ENCODE measurements at places on chromosomes 1 and 21.
A peak's percentile ranks its signal among the peaks of the same experiment; 100 is the strongest.

GRCh38 chr1:66182026-66182425 is 351.9 kb upstream of the SGIP1 start:
- DNase-seq, result no peak

GRCh38 chr1:207867136-207868109 is 43.5 kb downstream of the CD34 start:
- DNase-seq, result peak; percentile 58

GRCh38 chr1:6491480-6491962 is at the start of gene PLEKHG5:
Gene PLEKHG5 (minus strand): TSS chr1:6491667. CDS start chr1:6477571, 14,096 bp downstream.
- DNase-seq, result no peak

DNA sequence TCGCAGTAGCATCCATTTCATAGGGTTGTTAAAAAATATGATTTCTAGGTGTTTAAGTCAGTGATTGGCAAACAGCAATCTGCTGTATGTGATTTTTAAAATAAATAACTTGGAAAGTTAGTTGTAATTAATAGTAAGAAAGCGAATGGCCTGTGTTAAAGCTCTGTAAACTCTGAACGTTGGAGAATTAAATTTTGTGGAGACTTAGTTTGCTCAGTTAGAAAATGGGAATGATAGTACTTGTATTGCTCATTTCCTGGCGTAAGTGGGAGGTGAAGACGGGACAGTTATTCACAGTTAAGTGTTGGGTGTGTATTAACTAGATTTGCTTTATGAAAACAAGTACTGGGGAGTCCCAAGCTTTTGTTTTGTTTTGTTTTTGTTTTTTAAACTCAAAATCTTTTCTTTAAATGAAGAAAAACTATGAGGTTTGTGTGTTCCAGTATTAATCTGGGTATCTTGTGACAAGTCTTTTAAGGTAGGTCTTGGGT is 995 bp downstream of the CACYBP start:
- DNase-seq, result no peak

GRCh38 chr1:197073978-197074377 is 6.9 kb upstream of the F13B start:
- no peak for DNase-seq

GRCh38 chr1:7670334-7671145 is 100.6 kb upstream of the VAMP3 start:
- no peak for DNase-seq

GRCh38 chr1:84757301-84757700 is 67.0 kb upstream of the SSX2IP start:
- no peak for DNase-seq

- DNase-seq, result peak; percentile 64
Observed at GRCh38 chr1:10530281-10530740, 55.6 kb downstream of the PEX14 start.

DNA sequence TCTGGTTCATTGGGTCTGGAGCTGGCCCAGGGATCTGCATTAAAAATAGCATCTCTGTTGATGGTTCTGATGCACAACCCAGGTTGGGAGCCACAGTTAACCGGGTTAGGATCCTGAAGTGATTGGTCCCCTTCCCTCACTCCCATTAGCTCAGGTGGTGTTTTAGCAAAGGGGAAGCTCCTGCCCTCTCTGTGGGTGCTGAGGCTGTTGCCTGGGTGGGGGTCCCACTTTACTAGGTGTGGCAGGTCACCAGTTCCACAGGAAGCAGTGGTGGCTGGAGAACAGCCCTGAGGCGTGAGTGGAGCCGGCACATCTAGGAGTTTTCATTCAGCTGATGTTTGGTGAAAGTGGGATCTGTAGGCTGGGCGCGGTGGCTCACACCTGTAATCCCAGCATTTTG is 86.5 kb downstream of the MAN1C1 start:
- DNase-seq, result no peak

GRCh38 chr1:63922848-63923247 is 149.0 kb downstream of the ROR1 start:
- no peak for DNase-seq

- DNase-seq, result no peak
Observed at GRCh38 chr1:87821335-87821697, 492.6 kb downstream of the LMO4 start.

GRCh38 chr1:156755527-156755950 is 4.1 kb upstream of the HDGF start:
- DNase-seq, result no peak

DNA sequence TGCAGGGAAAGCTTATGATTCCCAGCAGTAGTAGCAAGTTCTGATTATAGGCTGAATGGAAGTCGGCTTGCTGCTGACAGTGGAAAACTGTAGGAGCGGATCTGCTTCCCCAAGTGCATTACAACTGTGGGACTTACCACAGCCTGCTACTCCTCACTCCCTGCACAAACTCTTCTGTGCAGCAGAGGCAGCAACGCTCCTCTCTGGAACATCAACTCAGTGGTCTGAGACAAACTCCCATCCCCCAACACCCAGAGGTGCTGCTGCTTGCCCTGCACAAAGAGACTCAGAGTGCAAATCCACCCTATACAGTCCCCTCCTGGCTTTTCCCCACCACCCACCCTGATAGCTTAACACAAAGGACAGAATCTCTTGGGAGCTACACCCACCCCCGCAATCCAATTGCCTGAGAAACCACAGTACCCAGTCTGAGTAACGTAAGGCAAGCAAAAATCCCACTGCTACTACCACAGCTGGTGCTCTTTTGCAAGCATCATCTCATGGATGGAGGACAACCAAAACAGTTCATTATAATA is 1455.2 kb downstream of the AMY1C start:
- no peak for DNase-seq

DNA sequence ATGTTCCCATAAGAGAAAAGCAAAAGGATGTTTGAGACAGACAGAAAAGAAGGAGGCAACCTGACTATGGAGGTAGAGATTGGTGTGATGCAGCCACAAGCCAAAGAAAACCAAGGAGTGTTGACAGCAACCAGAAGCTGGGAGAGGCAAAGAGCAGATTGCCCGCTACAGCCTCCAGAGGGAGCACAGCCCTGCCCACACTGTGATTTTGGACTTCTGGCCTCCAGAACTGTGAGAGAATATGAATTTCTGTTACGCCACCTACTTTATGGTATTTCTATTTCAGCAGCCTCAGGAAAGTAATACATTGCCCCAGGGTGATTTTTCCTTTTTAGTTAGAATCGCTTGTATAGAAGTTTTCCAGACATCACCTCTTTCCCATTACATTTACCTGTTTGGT is 28.4 kb downstream of the SLAMF6 start:
- DNase-seq, result peak; percentile 28

DNA sequence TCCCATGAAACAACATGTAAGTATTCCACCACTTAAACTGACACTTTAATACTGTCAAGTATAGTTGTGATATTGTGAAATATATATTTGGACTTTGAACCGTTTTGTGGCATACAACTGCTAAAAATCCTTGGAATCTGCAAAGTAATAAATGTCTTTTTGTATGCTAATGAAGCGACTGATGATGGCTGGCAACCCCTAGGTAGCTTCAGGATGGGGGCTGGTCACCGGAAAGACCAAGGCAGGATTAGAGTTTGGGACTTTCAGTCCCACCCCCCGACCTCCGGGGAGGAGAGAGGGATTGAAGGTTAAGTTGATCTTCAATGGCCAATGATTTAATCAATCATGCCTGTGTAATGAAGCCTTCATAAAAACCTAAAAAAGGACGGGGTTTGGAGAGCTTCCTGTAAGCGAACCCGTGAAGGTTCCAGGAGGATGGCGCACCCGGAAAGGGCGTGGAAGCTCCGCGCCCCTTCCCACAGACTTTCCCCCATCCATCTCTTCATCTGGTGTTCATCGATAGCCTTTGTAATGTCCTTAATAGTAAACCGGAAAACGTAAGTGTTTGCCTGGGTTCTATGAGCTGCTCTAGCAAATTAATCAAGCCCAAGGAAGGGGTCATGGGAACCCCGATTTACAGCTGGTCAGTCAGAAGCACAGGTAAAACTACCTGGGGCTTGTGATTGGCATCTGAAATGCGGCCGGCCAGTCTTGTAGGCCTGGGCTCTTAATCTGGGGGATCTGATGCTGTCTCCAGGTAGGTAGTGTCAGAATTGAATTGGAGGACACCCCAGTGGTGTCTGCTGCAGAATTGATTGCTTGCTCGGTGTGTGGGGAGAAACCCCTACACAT is 1.8 kb upstream of the ZNF281 start:
- DNase-seq, result no peak

DNA sequence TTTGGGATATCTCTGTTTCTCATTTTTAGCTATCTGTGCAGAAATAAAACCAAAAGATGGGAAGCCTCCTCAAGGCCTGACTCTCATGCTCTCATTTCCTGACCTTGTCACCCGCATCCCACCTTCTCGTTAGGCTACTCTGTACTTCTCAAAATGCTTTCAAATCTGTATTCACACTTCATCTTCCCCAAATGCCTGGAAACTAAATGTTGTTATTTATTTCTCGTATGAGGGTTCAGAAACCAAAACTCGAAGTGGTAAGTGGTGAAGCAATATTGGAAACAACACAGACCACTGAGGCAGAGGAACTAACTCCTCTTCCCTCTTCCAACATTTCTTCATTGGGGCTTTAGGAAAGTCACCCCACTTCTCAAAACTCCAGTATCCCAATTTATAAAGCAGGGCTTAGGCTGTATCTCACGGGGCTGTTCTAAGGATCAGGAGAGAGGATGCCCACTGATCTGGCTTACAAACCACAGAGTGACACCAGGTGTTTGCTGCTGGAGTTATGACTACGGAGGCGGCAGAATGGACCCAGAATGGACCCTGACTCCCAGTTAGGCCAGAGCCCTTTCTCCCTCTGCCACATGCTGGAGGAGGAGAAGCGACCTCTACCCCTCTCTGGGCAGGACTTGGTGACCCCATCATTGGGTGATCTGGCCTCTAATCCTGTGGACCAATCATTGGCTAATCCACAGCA is 3.5 kb downstream of the SLAMF7 start:
- no peak for DNase-seq

DNA sequence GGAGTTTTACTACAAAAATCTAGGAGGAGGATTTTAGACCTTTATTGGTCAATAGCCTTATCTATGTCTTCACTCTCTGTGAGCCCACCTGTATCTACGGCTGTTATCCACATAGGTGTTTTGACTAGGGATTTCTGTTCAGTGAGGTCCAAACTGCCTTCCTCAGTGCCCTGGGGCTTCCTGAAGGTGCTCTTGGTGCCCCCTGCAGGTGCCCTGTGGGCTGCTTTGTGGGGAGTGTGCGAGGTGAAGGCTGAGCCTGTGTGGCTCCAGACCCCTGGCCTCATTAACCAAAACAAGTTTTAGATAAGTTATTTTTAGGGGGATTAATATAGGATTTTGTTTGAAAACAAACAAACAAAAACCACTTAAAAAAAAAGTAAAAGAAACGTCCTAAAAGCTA is 122.5 kb downstream of the KIF26B start:
- DNase-seq, result no peak

- no peak for DNase-seq
Observed at GRCh38 chr1:76294482-76295194, 220.1 kb downstream of the ST6GALNAC3 start.

DNA sequence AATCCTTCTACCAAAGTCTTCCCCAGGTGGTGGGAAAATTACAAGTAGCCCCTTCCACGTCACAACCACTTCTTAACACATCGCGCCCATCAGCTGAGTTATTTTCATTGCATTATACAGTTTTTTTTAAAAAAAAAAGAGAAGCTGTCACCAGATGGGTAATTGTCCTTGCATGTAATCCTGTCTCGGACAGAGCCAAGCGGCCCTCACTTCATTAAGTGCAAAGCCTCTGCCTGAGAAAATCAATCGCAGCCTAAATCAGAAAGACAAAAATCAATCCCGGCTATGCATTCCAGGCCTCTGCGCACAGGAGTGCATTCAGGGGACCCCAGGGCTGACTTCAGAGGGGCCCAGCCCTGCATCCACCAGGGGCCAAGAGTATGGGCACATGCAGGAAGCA is 538.9 kb downstream of the NPHP4 start:
- DNase-seq, result no peak

All from suppressor macrophage (primary cell).